ENCODE measurements at places on chromosomes 2 and 18. TPM values are rescaled to one million over a fixed set of nuclear protein-coding genes. Genes with fewer than 3 reads are reported as not detected.

ABCG8 gene
- not detected for total RNA-seq

CD8B2 gene
- not detected for total RNA-seq

CYP27A1 gene
- 0.10 TPM for total RNA-seq

CCNYL1 gene
- 26.9 TPM for total RNA-seq

AFG3L2 gene
- 37.8 TPM for total RNA-seq
